ENCODE measurements at places on chromosomes 3 and 15.

DNA sequence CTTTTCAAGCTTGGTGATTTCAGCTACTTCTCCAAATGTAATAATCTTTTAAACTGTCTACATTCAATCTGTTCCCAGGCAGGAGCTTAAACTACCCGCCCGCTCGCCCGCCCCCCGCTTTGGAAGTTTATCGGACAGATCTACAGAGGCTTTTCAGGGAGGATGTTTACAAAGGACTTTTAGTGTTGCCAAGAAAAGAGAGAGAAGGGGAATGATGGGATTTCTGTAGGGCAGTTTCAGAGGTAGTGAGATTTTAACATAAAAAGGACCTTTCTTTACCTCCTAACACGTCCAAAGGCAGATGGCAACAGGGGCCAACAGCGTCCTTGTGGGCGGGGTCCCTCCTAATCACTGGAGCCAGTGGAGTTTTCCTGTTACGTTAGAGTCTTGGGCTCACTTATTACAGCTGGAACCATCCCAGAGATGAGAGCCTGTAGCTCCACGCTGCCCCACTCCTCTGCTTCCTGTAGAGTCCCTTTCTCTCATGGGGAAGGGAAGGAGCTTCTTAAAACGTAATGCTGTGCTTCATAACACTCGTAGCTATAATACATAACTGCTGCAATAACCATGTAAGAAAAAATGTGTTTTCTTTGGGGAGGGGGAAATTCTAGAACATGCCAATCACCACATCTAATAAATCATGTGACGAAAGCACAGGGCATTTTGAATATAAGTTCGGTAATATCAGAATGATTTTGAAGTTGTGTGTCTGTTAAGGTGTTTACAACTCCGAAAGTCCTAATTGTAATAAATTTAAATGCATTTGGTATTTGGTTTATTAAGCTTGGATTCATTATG is 30.9 kb downstream of the HES1 start:
- peak; percentile 47 for DNase-seq

GRCh38 chr3:47747558-47747957 is 34.1 kb downstream of the SMARCC1 start:
- DNase-seq, result no peak

- peak; percentile 25 for DNase-seq
These were observed 49.1 kb downstream of the NR1I2 start for GRCh38 chr3:119831022-119831421.

DNA sequence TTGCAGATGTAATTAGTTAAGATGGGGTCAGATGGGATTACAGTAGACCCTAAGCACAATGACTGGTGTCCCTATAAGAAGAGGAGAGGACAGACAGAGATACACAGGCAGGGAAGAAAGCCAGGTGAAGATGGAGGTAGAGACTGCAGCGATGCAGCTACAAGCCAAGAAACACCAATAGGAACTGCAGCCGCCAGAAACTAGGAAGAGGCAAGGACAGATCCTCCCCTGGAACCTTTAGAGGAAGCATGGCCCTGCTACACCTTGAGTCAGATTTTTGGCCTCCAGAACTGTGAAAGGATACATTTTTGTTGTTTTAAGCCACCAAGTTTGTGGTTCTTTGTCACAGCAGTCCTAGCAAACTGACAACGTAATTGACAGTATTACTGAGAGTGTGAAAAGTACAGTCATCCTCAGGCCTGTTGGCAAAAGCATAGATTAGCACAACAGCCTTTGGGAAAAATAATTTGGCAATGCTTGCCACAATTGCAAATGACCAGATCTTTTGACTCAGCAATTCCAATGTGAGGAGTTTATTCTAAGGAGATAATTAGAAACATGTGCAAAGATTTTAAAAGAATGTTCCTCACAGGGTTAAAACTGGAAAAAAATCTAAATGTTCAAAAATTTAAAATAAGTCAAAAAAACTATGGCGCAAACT is 82.6 kb upstream of the TJP1 start:
- DNase-seq, result no peak

DNA sequence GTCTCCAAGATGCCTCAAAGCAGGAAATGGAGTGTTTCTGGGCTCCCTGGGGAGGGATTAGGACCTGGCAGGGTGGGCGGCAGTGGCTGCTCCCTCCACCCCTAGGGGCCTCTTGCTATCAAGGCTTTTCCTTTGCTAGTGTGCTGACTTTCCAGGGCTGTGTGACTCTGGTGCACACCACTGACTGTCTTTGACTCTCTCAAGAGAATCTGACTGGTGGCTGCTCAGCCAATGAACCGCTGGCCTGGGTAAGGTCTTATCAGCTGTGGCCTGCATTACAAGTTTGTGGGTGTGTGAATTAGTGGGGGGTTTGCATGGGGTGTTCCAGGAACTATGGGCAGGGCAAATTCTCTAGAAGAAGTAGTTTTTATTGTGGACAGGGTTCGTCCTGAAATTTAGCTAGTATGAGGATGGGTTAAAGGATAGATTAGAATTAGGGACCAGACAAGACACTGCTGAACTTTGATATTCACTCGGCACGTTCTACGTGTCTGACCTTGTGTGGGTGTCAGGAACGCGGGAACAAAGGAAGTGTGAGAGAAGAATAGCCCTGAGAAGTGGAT is 29.5 kb downstream of the SIAH2 start:
- no peak for DNase-seq

DNA sequence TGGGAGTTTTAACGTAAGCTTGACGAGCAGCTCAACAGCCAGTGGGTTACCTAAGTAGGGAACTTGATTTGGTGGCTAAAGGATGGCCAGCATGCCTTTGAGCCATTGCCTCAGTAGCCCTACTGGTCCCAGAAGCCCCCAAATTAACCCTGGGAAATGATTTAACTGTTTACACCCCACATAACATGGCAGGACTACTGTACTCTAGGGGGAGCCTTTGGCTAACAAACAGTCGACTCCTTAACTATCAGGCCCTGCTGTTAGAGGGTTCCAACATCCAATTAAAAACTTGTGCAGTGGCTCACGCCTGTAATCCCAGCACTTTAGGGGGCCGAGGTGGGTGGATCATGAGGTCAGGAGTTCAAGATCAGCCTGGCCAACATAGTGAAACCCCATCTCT is 9.4 kb upstream of the SMCO1 start:
- DNase-seq, result peak; percentile 29

- DNase-seq, result no peak
These were observed 89.6 kb upstream of the CBLB start for GRCh38 chr3:105958237-105959000.

GRCh38 chr3:156522673-156523072 is 32.2 kb downstream of the SSR3 start:
- DNase-seq, result no peak

DNA sequence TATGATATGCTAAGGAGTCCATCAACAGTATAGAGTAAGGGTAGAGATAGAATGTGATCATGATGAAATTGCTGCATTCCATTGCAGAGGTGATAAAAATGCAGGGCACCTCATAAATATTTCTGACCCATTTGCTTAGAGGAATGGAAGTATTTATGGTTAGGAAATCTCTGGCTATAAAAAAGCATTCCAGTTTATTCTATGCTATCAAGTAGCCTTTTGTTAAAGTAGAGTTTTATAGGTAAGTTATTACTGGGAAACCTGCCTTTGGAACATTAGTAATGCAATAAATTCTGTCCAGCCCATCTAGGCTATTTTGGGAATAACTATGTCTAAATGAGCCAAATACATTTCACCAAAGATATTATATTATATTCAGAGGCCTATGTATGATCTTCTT is 19.8 kb upstream of the STRIT1 start:
- peak; percentile 62 for DNase-seq

- DNase-seq, result no peak
These were observed 91.5 kb downstream of the DLG1 start for GRCh38 chr3:197206913-197207312.

DNA sequence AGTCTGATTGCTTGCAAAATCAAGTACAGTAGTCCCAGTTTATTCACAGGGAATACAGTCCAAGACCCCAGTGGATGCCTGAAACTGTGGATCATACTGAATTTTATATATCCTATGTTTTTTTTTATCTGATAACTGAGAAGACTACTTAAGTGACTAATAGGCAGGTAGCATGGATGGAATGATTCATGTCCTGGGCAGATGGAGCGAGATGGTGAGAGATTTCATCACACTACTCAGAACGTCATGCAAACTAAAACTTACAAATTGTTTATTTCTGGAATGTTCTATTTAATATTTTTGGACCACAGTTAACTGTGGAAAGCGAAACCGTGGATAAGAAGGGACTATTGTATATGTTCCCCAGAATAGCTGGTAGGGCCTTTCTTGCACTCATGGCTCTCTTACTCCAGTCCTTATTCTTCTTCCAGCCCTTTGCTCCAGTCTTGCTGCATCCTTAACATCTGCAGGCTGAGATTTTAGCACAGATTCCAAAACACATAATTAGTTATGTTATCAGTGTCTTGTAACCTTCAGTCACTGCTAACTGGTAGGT is 290.0 kb downstream of the ADAMTSL3 start:
- no peak for DNase-seq

DNA sequence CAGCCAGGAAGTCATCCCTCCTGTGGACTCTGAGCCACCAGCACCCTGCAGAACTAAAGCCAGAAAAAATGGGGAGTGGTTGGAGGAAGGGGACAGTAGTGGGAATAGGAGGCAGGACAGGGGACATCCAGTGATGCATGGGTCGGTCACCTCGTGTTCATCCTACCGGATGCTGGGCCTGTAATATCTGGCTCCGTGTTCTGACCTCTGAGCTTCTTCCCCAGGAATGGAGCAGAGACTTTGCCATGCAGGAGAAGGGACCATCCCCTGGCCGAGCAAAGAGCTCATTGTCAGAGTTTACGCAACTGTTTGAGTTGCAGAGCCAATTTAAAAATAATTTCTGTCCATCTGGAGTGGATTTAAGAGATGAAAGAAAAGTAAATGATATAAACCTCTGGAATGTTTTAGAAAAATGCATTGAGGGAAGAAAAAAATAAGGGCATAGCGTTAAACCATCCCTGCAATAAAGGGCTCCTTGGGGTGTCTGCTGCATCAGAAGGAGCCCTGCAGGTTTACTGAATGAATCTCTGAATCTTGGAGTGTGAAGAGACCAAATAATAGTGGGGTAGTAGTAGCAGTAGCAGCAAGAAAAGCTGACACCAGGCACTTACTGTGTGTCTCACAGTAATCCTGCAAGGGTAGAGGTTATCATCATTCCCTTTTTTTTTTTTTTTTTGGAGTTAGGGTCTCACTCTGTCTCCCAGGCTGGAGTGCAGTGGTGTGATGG is 70.9 kb downstream of the AAGAB start:
- no peak for DNase-seq

- DNase-seq, result no peak
These were observed 3.5 kb downstream of the NR2E3 start for GRCh38 chr15:71813723-71814470.

DNA sequence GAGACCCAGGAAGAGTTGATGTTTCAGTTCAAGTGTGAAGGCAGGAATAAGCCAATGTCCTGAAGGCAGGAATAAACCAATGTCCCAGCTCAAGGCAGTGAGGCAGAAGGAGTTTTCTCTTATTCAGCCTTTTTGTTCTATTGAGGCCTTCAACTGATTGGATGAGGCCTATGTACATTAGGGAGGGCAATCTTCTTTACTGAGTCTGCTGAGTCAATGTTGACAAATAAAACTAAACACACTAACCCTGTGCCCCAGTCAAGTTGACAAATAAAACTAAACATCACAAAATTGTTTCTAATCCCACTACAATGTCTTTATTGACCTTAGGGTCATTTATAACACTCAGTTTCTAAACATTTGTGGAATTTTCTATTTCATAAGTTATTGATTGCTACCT is 100.0 kb downstream of the CACNA2D3 start:
- DNase-seq, result no peak

Data from HT-29 (cell line).